ENCODE measurements at places on chromosomes 5 and 9. TPM values are rescaled to one million over a fixed set of nuclear protein-coding genes. Genes with fewer than 3 reads are reported as not detected.

DNA sequence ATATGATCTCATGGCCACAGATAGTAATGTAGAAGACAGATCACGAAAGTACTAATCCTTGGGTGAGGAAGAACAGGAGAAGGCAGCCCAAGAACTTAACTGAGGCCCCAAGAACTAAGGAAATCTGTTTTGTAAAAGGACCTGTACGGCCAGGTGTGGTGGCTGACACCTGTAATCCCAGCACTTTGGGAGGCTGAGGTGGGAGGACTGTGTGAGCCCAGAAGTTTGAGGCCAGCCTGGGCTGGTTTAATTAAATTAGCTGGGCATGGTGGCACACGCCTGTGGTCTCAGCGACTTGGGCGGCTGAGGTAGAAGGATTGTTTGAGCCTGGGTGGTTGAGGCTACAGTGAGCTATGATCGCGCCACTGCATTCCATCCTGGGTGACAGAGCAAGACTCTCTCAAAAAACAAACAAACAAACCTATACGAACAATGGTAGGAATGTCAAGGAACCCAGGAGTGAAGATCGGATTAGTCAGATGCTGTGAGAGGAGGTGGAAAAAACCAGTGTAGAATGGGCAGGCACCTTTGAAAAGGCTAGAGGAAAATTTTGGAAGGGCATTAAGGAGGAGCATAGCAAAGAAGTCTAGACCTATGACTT, 283.8 kb upstream of the DMRT1 start:
- no peak for DNase-seq

DNA sequence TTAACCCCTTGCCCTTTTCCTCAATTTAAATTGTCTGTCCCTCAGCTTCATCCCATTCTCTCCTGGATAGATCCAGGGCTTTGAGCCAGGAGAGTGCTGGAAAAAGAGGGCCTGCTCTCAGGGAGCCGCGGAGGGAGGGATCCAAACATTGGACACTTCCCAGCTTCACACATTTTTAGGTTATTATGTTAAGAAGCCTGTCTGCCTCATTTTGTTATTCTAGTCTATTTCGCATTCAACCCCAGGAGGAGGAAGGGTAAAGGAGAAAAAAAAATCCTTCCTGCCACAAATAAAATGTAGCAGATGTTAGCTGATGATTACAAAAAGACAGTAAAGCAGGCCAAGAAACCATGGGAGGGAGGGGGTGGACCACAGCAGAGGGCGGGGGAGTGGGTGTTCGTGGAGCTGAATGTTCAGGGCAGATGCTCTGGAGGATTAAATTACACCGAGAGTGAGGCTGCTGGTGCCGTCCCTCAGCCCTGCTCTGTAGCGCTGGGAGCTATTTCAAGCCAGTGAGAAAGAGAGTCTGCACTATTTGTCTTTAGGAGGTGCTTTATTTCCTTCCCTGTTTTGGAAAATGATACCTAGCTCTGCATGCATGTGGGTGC, 60.6 kb upstream of the ZFR start:
- no peak for DNase-seq

- DNase-seq: peak; percentile 77
These were observed 35.4 kb downstream of the UBE2R2 start for GRCh38 chr9:33852216-33852826.

GRCh38 chr9:126376311-126377175, 49.9 kb downstream of the MVB12B start:
- no peak for DNase-seq

GRCh38 chr9:112811518-112811917, 61.0 kb downstream of the SNX30 start:
- DNase-seq: no peak

DNA sequence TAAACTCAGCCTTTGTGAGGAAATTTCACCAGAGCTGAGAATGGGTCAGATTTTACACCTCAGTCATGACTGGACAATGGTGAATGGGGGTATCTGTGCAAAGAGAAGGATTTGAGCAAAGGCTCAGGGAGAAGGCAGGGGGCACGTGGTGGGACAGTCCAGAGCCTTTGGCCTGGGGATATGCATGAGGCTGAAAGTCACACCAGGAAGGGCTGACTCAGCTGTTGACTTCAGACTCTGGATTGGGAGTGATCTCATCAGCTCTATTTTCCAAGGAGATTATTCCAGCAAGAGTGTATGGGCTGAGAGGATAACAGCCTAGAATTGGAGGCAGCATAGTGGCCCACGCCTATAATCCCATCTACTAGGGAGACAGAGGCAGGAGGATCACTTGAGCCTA, 53.6 kb downstream of the SAXO1 start:
- no peak for DNase-seq

GRCh38 chr5:36985387-36985786, 108.8 kb downstream of the NIPBL start:
- no peak for DNase-seq

- no peak for DNase-seq
These were observed 59.2 kb downstream of the CRB2 start for GRCh38 chr9:123414936-123415930.

DNA sequence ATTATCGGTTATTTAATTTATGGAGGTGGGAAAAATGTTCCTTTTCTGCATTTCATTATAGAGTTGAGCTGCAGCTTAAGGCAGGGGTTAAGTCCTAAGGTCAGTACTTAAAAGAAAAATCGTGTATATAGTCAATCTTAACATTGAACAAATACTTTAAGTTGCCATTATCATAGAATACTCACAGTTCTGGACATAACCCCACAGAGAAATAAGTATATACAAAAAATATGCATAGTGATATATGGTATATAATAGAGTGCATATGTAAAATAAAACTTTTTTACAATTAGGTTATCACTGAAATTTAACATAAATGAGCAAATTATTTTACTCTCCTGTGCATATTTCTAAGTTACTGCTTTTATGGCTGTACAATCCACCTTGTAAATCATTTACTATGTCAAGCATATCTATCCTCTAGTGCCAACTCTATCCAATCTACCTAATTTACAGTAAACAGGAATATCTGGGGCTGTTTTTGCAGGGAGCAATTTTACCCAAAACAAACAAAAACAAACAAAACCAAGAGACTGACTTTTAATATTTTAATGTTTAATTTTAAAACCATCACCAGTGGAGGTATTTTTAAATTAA, 28.8 kb downstream of the TTC39B start:
- no peak for DNase-seq

GRCh38 chr9:73152953-73153352, 1.3 kb downstream of the ANXA1 start:
- no peak for DNase-seq

DNA sequence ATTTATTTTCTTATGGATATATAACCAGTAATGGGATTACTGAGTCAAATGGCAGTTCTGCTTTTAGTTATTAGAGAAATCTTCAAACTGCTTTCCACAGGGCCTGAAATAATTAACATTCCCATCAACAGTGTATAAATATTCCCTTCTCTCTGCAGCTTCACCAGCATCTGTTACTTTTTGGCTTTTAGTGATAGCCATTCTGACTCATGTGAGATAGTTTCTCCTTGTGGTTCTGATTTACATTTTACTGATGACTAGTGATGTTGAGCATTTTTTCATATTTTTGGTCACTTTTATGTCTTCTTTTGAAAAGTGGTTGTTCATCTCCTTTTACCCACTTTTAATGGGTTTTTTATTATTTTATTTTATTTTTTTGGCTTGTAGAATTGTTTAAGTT, 1290.3 kb upstream of the CDH9 start:
- no peak for DNase-seq

- no peak for DNase-seq
These were observed 1.1 kb downstream of the GRM6 start for GRCh38 chr5:178993955-178994579.

- no peak for DNase-seq
These were observed 204.5 kb downstream of the DENND1A start for GRCh38 chr9:123725389-123725788.

GRCh38 chr9:104073770-104074133, 20.4 kb upstream of the SMC2 start:
- DNase-seq: no peak

- no peak for DNase-seq
These were observed 45.8 kb upstream of the STK32A start for GRCh38 chr5:147189109-147189424.

DNA sequence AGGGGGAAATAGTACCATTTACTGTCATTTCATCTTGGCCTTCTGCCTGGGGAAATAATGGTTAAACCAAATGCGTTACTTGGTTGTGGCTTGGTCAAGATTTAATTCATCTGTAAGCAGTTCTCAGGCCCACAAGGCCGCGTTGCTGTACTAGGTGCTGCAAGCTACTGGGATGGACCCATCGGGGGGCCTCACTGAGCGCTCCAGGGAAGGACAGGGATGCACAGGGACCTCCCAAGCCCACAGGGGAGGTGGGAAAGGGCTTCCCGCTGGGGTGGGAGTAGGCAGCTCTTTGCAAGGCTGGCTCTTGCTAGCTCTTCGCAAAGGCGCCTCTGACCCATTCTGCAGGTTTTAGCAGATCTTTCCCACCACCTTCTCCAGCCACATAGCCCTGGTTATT, 8.0 kb downstream of the GFPT2 start:
- DNase-seq: no peak

DNA sequence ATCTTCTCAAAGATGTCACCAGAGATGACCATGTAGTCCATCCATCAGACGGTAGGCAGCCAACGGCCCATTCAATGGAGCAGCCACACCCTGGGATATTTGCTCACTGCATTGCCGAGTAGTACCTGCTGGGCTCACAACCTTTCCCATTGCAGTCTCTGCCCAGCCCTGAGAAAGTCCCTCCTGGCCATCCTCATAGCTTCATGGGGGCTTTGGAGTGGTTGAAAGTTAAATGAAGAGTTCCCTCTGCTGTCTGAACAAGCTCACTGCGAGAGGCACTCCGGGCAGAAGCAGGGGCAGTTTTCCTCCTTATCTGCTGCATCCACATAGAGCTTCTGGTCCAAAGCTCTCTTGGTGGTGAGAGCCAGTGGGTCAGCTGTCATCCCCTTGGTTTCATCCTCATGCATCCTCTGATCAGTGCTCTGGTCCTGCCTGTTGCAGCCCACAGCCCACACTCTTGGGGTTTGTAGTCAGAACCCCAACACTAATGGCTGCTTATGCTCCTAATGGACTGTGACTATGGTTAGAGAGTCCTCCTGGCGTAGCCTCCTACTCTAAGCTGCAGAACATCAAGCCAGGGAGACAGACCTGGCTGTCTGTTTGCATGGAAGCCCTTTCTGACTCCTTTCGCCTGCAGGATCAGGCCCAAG, 23.3 kb downstream of the TNFSF8 start:
- DNase-seq: no peak

DNA sequence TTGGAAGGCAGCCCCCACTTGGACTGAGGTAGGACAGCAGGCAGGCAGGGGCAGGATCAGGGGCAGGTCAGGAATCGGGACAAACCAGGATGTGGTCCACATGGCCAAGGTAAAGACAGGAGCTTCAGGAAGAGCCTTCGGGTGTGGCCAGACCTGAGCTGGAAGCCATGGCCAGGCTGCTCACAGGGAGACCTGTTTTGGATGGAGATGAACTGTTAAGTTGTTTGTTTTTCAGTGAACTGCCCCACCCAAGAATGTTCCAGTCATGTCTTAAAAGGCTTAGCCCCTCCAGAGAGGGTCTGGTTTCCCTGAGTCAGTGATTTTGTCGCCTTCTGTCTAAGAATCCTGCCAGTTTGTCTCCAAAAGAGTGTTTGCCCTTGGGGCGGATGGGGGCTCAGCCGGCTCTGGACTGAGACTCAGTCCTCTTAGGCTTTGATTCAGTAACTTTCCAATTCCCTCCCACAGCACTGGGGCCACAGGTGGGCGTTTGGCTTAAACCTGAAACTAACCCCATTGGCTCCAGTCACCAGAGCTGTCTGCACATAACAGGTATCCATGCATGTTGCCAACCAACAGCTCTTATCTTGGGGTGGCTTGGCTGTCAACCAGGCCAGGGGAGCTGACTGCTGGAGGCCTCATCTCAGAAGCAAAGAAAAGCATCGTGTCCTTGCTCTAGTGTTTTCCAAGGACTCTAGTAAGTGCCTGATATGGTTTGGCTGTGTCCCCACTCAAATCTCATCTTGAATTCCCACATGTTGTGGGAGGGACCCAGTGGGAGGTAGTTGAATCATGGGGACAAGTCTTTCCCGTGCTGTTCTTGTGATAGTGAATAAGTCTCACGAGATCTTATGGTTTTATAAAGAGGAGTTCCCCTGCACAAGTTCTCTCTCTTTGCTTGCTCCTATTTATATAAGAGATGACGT, 11.3 kb upstream of the ANKH start:
- DNase-seq: no peak

DNA sequence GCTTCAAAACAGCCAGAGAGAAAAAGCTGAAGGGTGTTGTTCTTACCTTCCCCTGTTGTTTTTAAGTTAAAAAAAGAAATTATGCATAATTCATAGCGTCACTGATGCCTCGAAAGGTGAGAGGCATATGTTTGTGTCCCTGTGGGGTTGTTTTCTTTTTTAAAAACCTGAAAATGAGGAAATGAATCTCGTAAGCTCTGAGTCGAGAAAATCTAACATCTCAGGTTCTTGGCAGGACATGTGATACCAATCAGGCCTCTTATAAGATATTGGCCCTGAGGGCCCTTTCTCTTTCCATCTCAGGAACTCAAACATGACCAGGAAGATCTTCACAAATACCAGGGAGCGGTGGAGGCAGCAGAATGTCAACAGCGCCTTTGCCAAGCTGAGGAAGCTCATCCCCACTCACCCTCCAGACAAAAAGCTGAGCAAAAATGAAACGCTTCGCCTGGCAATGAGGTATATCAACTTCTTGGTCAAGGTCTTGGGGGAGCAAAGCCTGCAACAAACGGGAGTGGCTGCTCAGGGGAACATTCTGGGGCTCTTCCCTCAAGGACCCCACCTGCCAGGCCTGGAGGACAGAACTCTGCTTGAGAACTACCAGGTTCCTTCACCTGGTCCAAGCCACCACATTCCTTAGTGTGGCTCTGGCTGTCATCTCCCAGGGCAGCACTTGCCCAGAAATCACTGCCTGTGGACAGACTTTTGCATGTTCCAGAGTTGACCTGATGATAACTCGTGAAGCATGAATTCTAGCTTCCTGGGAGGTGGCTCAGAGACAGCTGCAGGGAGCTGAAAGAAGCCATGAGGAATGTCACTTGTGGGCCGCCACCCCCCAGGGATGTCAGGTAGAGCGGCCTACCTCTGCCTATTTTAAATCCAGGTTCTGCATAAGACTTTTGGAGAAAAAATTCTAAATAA, at the start of gene TAL2:
Gene TAL2 (plus strand): TSS at position 274 of the 921 bp plus-strand sequence. CDS start 40 bp downstream, at position 314.
- DNase-seq: no peak

GRCh38 chr5:35436400-35437057, 181.1 kb upstream of the SPEF2 start:
- no peak for DNase-seq

Gene NPR3
- 44.6 TPM for total RNA-seq

Gene FAM151B
- total RNA-seq: 2.1 TPM

Gene ARL14EPL
- total RNA-seq: not detected

Gene GOLM1
- total RNA-seq: 6.2 TPM

Gene STK10
- total RNA-seq: 12.1 TPM

Gene CDC20B
- total RNA-seq: not detected

All from cardiac septum (tissue), 1 donor.